Colonic mucosa (tissue), 4 donors: ENCODE measurements at places on chromosomes 4 and X.

- no peak for DNase-seq
These were observed 1.8 kb upstream of the PPEF2 start for GRCh38 chr4:75904076-75904475.

- DNase-seq = no peak
These were observed 2.7 kb downstream of the TMEM255A start for GRCh38 chrX:120308558-120308957.

DNA sequence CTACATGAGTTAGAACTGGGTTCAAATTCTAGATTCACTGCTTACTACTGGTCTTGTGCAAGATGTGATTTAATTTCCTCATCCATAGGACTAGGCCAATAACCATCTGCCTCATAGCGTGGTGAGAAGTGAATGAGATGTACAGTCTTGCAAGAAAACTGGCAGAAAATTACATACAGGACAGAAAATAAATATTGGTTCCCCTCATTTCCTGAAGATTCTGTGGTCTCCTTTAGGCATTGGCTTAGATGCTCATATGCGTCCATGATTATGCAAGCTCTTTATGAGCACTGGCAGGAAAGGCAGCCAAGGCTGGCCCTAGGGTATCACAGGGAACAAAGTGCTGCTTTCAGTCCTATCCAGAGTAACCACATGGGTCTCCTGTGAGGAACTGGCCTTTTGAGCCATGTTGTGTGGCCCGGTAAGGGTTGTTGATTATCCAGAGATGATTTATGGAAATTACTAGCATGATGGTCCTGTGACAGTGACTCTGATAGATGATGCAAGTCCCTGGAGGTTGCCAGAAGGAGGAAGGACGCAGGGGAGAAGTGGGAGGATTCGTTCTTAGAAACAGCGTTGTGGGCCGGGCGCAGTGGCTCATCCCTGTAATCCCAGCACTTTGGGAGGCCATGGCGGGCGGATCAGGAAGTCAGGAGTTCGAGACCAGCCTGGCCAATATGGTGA lies 9.9 kb upstream of the MOB1B start:
- DNase-seq = peak; percentile 18

- no peak for DNase-seq
These were observed 815.6 kb upstream of the ADGRL3 start for GRCh38 chr4:60384516-60384915.

DNA sequence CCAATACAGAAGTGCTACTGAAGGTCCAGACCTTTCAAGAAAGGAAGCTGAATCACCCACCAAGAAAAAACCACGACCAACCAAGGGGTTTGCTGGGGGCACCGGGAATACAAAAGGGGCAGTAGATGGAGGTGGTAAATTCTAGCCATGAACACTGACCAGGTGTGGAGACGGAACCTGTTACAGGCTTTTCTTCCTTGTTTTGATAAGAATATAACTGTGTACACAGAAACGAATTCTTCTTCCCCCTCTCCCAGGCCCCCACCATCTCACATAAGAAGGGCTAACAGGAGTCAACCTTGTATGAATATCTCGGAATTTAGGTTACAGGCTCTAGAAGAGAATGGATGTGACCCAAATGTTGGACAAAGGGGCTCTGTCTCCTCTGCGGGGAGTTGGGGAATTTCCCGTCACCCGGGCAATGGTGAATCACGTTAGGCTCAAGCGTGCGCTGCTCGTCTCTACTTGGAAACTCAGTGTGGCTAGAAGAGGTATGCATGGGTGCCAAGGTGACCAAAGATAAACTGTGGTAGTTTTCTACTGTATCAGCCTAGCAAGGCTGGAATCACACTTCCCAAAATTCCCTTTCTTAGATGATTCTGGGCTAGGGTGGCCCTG lies 87.0 kb downstream of the AFAP1 start:
- no peak for DNase-seq

GRCh38 chr4:139458999-139459398 lies 5.1 kb downstream of the RAB33B start:
- no peak for DNase-seq

DNA sequence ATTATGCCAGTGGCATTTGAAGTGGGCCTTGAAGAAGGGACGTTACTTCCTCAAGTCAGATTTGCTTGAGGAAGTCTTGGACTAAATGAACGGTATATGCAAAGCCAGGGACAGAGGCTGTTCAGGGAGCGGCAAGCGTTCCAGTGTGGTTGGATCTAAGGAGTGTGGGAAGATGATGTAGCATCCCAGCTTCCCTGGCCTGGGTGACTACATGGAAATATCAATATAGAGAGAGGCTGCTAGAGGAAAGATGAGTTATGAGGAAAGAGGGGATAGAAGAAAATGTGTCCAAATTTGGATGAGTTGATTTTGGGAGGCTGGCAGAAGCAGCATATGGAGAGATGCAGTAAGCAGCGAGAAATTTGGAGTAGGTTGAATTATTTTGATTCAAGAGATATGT lies 432.5 kb upstream of the TENM3 start:
- no peak for DNase-seq

- no peak for DNase-seq
These were observed 517.3 kb downstream of the TMA16 start for GRCh38 chr4:164011791-164012190.

GRCh38 chr4:6582889-6583490 lies 8.0 kb downstream of the MAN2B2 start:
- DNase-seq = no peak

DNA sequence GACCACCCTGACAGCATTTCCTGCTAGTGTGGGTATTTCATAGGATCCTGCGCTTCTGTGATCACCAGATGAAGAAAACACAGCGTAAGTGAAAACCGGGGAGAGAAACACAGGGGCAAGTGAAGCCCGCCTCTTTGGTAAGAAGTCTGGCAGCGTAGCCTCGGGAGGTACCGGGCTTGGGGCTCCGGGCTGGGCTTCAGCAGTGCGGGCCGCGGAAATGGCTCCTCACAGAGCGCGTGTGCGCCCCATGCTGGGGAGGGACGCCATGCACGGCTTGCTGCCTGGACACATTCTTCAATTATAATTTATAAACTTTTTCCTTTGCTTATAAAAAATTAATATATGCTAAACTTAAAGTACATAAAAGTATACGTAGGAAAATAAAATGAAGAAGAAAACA lies 151.5 kb downstream of the AFAP1 start:
- no peak for DNase-seq

DNA sequence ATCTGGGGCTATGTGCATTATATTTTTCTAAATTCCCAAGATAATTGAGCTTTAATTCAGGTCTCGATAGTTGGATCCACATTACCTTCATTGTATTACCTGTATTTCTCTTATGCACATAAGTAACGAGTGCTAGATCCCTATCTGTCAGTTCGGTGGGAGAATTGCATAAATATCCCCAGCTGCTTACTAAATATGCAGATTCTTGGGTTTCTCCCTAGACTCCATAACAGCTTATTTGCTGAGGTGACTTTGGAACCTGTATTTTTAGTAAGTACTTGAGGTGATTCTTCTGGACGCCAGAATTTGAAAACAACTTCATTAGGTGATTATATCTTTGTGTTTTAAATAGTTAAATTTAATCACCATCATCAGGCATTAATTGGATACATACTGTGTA lies 15.0 kb downstream of the UGT8 start:
- no peak for DNase-seq

DNA sequence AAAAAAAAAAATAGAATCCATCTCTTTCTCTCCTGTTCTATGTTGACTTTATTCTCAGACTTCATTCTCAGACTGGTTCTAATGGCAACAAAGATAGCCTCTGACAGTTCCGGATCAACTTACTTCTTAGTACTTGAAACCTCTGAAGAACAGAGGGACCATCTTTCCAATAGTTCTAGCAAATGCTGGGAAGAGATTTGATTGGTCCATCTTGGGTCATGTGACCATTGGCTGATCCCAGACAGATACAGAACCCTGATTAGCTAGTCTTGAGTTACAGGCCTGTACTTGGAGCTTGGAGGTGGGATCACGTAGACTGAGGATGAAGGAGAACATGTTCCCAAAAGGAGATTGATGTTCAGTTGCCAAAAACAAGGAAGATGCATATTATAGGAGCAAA lies 66.9 kb upstream of the STIM2 start:
- no peak for DNase-seq

DNA sequence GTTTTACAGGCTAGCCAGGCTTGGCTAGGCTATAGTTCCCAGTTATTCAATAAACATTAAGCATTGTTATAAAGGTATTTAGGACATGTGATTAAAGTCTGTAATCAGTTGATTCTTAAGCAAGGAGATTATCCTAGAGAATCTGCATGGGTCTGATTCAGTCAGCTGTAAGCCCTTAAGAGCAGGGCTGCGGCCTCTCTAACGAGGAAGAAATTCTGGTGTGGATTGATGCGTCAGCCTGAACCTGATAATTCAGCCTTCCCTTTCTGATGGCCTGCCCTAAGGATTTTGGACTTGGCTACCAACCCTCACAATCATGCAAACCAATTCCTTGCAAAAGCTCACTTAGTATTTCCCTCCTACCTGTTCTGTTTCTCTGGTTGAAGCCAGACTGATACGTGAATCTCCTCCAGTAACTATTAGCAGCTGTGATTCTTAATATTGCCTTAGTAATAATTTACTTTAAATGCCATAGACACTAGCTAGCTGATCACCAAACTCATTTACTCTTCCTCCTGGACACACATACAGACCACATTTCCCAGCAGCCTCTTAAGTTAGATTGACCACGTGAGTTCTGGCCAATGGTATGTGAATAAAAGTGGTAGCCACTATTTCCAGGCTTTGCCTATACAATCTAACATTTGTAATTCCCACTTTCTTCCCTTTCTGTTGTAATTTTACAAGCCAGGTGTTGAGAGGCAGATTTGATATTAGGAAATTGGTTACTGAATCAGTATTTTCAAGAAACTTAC lies 678.0 kb upstream of the INTU start:
- DNase-seq = no peak

DNA sequence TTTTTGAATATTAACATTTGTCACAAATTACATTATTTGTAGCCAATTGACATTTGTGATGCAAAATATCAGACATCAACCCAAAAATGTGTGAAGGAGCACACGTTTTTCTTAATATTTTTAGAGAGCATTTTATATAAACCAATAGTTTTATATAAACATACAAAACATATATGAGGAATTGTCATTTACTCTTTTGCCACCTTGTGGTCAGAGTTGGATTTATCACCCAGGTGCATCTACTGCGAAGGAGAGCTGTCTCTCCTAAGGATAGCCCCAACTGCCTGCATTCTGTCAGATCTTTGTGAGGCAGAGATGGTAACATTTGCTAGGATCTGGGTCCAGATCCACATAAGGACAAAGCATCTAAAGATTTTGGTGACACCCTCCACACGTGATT lies 2.5 kb upstream of the USP27X start:
- peak; percentile 38 for DNase-seq

GRCh38 chrX:153714256-153714655 lies 9.9 kb downstream of the BCAP31 start:
- no peak for DNase-seq

- no peak for DNase-seq
These were observed 131.6 kb upstream of the SCML1 start for GRCh38 chrX:17605676-17606075.

DNA sequence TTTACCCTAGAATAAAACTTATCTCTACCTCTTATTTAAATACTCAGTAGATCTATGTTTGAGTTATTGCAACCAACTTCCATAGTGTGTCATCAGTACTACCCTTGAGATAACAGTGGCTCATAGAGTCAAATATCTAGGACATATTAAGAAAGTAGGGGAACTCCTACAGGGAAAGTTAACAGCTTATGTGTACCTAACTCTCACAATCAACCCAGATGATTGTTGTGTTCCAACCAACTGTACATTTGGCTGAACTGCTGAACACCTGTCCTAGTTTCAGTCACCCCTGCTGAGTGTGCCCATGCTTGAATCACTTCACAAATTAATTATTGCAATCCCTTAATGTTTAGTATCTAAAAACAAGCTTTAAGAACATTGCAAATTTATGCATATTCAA lies 244.2 kb upstream of the GRID2 start:
- no peak for DNase-seq

GRCh38 chrX:147848543-147849443 lies 62.9 kb upstream of the FMR1 start:
- no peak for DNase-seq

- no peak for DNase-seq
These were observed 34.6 kb downstream of the PPP2R2C start for GRCh38 chr4:6437826-6438238.

GRCh38 chr4:3186609-3187008 lies 62.4 kb upstream of the MSANTD1 start:
- no peak for DNase-seq

DNA sequence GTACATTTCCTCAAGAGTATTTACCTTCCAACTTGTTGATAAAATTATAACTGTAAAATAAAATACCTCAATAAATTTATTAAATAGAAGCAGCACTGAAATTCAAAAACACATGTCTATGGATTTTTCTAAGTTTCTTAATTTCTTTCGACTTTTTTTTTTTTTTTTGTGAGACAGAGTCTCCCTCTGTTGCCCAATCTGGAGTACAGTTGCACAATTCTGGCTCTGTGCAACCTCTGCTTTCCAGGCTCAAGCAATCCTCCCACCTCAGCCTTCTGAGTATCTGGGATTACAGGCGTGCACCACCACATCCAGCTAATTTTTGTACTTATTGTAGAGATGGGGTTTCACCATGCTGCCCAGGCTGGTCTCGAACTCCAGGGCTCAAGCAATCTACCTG lies 79.8 kb downstream of the IQCM start:
- DNase-seq = no peak

- DNase-seq = no peak
These were observed 40.9 kb upstream of the VEGFC start for GRCh38 chr4:176833400-176834175.

DNA sequence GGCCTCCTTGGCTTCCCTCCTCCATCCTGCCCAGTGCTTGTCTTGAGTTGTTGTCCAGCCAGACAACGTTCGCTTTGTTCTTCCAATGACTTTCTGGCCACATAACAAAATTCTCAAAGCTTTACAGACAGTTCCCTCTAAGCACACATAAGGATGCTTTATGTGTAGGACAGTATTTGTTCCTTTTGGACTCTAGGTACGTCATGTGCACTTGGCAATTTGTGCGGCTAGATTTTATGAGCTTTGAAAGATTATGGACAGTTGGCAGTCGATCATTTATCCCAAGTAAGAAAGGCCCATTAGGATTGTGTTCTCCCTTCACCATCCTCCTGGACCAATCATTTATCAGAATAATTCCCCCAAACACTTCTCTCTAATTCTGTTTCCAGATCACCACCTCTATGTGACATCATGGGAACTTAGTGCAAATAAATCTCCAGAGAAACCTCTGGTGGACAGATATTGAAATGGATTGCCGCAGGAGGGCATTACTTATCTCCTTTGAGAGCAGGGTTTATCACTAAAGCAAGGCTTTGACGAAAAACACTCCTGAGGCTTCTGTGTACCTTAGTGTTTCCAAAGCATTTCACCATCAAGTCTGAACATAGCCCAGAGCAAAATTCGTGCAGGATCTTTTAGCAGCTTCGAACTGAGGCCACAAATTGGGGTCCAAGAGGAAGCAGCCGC lies 77.4 kb upstream of the BMPR1B start:
- no peak for DNase-seq

- DNase-seq = no peak
These were observed 1.2 kb downstream of the TLL1 start for GRCh38 chr4:165874072-165874790.

DNA sequence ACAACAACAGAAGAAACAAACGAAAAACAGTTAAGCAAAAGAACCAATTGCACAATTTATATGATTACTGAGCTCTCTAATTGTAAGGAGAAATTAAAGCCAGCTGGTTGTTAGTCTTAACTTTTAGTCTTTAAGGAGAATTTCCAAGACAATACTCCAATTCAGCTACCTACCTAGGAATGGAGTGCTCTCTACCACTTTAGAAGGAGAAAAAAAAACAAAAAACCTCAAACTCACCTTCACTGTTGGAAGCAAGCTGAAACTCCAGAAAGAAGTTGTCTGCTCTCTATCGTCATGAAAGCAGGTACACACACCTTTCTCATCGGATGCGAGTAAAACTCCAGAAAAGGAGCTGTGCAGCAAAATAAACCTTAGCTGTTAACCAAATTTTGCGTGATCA lies 86.1 kb upstream of the NPY2R start:
- DNase-seq = no peak
